Stimulated activated CD4-positive, alpha-beta T cell treated with anti-CD3 and anti-CD28 coated beads, Interleukin-15, amount 100 ng/mL, for 48 hours (primary cell): ENCODE measurements at places on chromosomes 5 and 9.

DNA sequence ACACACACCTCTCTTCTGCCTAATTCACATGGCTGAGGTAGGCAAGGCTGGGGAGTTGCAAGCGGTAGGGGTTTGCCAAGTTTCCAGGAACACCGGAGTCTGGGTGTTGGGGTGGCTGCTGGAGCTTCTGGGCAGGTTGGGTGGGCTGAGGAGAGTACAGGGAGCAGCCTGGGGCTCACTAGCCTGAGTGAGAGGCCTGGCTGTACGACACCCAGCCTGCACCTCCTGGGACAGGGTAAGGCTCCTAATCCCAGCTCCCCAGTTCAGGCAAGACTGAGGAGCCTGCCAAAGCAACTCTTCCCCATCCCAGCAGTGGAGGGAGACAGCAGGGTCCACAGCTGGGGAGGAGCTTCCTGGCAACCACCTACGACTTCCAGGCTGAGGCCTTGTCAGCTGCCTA, 8.0 kb downstream of the SPAAR start:
- DNase-seq = no peak

GRCh38 chr9:33263131-33264002, 1.1 kb downstream of the BAG1 start:
- no peak for DNase-seq

GRCh38 chr5:121974261-121974660, 12.5 kb downstream of the SRFBP1 start:
- no peak for DNase-seq

- no peak for DNase-seq
Observed at GRCh38 chr9:91746357-91746756, 203.7 kb downstream of the ROR2 start.

- DNase-seq = no peak
Observed at GRCh38 chr5:54159153-54159892, 151.1 kb downstream of the ARL15 start.

DNA sequence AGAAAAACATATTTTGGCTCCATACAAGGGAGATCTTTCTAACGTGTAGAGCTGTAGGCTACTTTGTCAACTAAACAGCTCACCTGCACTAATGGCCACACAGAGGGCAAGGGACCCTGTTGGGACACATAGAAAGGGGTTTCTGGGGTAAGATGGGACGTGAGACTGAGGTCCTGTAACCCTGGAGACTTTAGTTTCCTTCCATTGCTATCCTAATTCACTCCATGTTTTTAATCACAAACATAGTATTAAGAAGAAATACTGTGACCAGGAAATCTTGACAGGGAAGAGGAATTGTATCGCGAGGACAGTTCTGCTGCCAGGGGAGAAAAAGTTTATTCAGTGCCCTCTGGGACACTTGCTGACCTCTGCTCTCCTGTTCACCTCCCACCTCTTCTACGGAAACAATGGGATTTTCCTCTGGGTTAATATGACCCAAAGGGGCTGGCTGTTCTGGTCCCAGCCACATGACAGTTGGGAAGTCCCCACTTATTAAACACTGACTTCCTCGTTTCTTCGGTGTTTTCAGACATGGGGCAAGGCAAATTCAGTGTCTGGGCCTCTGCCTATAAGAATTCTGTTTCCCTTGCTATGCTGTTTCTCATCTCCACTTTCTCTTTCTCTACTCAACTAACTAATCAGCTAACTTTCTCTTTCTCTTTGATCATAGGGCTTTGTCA, 106.9 kb upstream of the SEMA6A start:
- DNase-seq = no peak

- DNase-seq = no peak
Observed at GRCh38 chr9:8492679-8493078, 693.1 kb upstream of the DMAC1 start.

DNA sequence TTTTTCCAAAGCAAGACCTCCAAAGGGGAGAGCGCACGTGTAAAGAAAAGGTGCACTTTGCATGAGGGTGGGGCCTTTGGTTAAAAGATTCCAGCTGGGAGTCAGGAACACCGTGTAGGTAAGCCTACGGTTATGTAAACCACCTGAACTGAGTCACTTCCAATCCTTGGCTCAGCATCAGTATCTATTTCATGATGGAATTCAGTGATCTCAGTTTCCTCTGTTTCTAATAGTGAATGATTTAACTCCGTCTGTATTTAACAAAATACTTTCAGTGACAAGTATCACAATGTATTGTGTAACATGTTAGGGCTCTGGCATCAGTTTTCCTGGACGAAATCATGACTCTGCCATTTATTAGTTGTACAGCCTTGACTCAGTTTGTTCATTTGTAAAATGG, 1.3 kb upstream of the SVEP1 start:
- DNase-seq = no peak

DNA sequence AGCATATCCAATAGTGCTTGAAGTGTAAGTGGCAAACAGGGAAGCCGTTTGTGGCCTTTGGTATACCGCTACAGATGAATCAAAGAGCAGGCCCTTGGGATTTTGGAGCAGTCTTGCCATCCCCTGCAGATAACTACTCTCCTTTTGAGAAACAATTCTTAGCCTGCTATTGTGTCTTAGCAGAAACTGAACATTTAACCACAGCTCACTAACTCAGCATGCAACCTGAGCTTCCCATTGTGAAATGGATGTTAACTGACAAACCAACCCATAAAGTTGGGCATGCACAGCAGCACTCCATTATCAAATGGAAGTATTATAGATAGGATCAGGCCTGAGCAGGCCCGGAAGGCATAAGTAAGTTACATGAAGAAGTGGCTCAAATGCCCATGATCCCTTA, 315.3 kb upstream of the PTGER4 start:
- DNase-seq = no peak

DNA sequence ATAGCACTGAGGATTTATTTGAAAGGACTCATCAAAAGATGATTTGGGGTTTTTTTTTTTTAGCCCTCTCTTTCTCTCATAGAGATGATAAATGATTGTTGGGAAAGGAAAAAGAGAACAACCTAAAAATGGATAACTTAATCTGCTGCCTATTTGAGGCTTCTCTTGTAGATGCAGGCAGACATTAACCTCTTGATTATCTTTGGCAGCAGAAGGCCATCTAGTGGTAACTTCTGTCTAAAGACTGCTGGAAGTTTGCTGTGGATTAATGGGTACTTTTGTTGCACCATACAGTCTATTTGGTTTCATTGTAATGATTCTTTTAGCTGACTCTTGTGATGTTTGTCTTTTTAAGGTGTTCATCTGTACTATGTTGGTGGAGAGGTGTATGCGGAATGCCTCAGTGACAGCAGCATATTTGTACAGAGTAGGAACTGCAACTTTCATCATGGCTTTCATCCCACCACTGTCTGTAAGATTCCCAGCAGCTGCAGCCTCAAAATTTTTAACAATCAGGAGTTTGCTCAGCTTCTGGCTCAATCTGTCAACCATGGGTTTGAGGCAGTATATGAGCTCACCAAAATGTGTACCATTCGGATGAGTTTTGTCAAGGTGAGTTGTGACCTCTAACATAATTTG, 18.8 kb downstream of the SMIM32 start:
- DNase-seq = no peak

DNA sequence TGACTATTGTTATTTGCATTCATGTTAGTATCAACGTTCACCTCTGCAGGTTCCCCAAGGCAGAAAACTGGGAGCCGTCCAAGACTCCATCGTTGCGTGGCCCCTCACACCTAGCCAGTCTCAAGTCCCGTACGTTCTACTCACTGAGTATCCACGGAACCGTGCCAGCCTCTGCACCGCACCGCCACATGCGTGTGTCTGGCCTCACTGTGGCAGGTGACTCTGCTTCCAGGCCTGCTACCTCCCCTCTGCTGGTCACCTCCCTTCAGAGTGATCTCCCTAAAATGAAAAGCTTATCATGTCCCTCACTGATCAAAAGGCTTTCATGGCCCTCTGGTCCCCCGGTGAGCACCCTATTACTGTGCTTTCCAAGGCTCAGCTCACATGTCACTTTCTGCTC, 108.1 kb downstream of the GABBR2 start:
- no peak for DNase-seq

DNA sequence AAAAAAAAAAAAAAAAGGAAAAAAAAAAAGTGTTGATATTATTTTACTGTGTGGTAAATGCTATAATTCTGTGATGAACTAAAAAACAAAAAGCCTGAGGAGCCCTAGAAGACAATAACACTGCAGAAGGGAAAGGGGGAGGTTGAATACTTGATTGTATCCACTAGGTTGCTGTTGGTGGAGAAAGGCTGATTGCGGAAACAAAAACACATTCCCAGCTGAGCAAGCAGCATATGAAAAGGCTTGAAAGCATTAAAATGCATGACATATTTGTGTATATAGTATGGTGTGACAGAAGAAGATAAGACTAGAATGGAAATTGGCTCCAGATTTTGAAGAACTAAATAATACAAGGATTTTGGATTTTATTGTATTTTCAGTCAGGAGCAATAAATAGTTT, 8.9 kb downstream of the RABGAP1 start:
- DNase-seq = no peak

DNA sequence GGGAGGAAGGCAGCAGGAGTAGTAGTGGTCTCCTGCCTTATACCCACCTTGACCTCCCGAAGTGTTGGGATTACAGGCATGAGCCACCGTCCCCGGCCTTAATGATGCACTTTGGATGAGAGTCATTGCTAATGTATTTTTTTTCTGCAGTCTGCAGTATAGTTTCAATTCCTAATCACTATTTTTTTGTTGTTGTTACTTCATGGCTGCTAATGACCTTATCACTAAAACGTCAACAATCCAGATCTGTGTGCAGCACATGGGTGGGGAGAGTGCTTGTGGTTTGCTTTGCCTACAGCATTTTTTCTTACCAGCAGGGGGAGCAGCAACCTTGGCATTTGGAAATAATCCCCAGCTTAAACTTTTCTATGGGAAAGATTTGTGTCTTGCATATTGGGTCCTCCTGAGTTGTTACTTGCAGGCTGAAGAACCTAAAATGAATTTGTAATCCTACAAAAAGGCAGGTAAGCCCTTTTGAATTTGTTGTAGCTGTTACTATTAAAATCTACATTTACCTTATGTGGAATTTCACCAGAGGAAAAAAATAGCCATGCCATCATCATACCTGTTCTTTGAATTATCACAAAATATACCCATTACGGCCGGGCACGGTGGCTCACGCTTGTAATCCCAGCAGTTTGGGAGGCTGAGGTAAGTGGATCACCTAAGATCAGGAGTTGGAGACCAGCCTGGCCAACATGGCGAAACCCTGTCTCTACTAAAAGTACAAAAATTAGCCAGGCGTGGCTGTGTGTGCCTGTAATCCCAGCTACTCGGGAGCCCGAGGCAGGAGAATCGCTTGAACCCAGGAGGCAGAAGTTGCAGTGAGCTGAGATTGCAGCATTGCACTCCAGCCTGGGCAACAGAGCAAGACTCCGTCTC, 6.3 kb upstream of the MED7 start:
- DNase-seq = peak; percentile 84

DNA sequence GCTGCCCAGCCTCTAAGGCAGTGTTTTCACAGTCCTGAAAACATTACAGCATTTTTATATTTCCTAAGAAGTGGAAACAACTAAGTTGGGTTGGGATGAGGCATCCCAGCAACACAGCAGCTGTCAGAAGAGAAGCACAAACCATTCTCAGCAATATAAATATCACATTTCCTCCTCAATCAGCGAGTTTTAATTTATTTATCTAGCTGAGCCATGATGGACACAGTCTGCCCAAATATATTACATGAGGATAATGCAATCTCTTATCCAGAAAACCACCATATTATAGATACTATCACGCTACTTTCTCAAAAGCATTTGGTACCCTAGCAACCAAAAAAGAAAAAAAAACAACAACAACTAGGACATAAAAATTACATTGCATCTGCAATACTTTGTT, 158.5 kb downstream of the FSTL4 start:
- DNase-seq = no peak

DNA sequence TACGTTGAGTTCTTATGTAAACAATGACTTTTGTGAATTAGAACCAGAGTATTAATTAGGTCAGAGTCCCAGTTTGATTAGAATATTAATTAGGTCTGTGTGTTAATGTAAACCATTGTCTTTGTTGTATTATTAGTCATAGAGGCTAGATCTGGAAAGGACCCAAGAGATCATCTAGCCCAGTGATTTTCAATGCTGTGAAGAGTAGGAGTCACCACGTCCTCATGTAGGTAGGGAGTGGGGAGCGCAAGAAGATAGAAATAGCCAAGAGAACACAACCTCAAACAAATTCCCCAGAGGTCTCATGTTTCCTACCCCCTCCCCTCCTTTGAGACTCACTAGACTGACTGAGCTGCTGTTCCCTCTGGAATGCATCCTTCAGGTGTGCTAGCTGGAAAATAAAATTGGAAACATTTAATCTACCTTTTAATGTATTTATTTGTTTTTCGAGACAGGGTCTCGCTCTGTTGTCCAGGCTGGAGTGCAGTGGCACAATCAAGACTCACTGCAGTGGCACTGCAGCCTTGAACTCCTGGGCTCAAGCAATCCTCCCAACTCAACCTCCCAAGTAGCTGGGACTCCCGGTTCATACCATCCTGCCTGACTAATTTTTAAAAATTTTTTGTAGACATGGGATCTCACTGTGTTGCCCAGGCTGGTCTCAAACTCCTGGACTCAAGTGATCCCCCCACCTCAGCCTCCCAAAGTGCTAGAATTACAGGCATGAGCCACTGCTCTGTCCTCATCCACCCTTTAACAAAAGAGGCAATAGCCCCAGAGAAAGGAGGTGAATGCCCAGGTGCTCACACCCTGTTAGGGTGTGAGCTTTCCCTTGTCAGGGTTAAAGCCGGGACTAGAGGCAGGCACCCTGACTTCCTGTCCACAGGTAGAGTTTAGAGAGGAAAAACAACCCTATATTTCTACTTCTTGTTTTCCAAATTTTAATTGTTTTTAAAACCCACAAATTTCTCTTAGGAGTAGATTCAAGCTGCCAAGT, 92.9 kb downstream of the INIP start:
- DNase-seq = no peak

GRCh38 chr5:57817001-57817453, 334.4 kb upstream of the ACTBL2 start:
- DNase-seq = no peak

DNA sequence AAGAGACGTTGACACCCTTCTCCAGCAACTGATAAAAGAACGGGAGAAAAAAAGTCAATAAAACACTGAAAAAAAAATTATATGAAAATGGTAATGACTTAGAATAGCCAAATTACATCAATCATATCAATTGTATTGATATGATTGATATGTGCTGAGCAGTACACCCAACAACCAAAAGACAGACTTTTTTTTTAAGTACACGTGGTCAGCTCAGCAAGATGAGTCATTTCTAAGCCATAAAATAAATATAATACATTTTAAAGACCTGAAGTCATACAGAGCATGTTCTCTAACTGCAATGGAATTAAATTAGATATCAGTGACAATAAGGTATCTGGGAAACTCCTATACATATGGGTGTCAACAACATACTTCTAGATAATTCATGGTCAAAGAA, 30.9 kb upstream of the OLFM1 start:
- DNase-seq = no peak

- DNase-seq = no peak
Observed at GRCh38 chr5:6631441-6631840, 1.4 kb downstream of the NSUN2 start.

GRCh38 chr5:136780518-136780917, 415.2 kb upstream of the TRPC7 start:
- DNase-seq = no peak

GRCh38 chr9:27602142-27602861, 29.0 kb upstream of the C9orf72 start:
- no peak for DNase-seq

- DNase-seq = no peak
Observed at GRCh38 chr5:33890131-33891032, 1.4 kb downstream of the ADAMTS12 start.

GRCh38 chr9:133126697-133127339, 5.8 kb upstream of the RALGDS start:
- no peak for DNase-seq

- DNase-seq = no peak
Observed at GRCh38 chr5:107766439-107766838, 95.7 kb upstream of the EFNA5 start.
